ENCODE measurements at places on chromosomes 2 and 18.
A peak's percentile ranks its signal among the peaks of the same experiment; 100 is the strongest.

- no peak for DNase-seq
Observed at GRCh38 chr2:26302846-26303245, 43.1 kb upstream of the SELENOI start.

- DNase-seq: peak; percentile 74
Observed at GRCh38 chr2:224160917-224161316, 121.8 kb upstream of the SERPINE2 start.

- DNase-seq: no peak
Observed at GRCh38 chr2:54595999-54596902, 127.2 kb upstream of the EML6 start.

GRCh38 chr2:73293534-73294171 lies at the start of gene EGR4:
TSS of gene EGR4 (minus strand) at chr2:73293548. CDS start at chr2:73293317, 231 bp downstream.
- DNase-seq: peak; percentile 30

DNA sequence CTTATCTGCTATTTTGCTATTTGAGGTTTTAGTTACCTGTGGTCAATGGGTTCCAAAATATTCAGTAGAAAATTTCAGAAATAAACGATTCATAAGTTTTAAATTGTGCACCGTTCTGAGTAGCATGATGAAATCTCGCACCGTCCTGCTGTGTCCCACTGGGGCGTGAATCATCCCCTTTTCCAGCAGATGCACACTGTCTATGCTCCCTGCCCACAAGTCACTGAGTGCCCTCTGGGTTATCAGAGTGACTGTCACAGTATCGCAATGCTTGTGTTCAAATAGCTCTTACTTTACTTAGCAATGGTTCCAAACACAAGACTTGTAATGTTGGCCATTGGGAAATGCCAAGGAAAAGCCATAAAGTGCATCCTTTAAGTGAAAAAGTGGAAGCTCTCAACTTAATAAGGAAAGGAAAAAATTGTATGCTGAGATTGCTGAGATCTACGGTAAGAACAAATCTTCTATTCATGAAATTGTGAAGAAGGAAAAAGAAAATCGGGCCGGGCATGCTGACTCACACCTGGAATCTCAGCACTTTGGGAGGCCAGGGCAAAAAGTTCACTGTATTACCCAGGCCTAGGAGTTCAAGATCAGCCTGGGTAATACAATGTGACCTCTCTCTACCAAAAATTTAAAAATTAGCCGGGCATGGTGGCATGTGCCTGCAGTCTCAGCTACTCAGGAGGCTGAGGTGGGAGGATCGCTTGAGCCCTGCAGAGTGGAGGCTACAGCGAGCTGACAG lies 13.3 kb downstream of the COL4A3 start:
- DNase-seq: no peak

DNA sequence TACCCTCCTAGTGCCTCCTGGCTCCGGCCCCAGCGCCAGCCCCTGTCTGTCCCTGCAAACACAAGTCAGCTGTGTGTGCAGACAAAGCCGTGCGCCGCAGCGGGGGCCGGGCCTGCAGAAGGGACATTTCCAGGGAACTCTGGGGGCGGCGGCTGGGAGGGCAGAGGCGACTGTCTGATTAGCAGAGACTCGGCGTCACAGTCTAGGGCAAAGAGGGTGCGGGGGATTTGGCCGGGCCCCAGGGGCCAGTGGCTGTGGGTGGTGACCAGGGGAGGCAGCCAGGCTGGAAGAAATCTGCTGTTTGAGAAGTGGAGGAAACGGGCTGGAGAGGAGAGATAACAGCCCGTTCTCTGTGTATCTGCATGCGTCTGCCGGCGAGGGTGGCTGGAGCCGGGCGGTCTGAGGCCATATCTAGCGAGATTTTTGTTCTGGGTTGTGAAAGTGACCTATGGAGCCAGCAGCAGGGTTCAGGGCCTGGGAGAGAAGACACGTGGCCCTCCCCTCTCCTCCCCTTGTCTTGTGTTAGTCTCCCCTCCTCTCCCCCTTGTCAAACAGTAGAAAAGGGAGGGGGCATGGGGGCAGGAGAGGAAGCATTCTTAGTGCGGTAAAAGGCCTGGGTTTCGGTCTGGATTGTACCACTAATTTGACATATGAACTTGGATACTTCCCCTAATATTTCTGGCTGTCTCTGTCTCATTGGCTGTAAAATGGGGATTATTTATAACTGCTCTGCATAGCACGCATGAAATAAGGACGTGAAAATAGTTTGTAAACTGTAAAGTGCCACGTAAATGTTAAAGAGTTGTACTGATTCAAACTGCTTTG lies 169.4 kb downstream of the SMAD7 start:
- no peak for DNase-seq

DNA sequence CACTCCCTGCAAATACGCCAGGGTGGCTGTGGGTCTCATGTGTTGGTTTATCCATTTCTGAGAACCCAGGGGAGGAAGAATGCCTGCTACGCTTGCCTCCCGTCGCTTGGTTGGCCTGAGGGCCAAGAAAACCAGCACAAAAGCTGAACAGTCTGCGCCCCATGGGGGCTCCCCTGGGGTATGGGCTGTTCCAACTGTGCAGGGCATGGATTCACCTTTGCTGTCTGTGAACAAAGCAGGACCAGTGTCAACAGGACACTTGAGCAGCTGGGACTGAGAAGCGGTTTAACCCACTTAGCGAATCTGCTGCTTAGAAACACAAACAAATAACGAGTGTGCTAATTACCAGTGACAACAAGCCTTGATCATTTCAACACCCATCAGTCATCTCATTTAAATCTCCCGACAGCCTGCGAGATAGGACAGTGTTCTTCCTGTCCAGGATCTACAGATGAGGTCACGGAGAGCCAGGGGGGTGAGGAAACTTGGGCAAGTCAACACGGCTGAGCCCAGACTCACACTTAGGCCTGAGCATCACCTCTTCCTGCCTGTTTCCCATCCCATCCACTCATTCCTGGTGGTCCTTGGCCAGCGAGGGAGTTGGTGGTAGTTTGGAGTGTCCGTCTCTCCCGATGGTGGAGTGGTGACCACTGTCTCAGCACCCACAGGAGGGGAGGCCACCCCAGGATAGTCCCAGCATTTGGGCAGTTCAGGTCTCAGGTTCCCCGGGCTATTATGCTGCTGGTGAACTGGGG lies 111.6 kb upstream of the HAAO start:
- DNase-seq: no peak

- no peak for DNase-seq
Observed at GRCh38 chr2:205364261-205364660, 318.0 kb upstream of the NRP2 start.

DNA sequence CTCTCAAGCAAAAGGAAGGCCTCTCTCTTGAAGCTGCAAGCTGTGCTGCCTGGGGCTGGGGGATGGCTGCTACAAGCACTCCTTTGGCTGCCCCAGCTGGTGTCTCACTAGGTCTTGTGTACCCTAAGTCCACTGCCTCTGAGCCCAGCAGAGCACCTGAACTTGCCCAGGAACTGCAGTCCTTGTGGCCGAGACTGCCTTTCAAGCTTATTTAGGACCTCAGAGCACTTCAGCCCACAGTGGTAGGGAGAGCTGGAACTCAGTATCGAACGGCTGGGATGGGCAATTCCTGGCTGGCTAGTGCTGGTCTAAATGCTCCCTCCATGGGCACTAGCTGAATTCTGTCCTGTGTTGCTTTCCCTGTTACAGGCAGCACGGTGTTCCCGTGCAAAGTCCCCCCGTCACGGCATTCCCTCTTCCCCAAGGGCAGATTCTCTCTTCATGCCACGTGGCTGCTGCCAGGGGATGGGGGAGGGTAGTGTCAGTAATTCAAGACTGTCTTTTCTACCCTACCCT lies 25.9 kb downstream of the STPG4 start:
- no peak for DNase-seq

DNA sequence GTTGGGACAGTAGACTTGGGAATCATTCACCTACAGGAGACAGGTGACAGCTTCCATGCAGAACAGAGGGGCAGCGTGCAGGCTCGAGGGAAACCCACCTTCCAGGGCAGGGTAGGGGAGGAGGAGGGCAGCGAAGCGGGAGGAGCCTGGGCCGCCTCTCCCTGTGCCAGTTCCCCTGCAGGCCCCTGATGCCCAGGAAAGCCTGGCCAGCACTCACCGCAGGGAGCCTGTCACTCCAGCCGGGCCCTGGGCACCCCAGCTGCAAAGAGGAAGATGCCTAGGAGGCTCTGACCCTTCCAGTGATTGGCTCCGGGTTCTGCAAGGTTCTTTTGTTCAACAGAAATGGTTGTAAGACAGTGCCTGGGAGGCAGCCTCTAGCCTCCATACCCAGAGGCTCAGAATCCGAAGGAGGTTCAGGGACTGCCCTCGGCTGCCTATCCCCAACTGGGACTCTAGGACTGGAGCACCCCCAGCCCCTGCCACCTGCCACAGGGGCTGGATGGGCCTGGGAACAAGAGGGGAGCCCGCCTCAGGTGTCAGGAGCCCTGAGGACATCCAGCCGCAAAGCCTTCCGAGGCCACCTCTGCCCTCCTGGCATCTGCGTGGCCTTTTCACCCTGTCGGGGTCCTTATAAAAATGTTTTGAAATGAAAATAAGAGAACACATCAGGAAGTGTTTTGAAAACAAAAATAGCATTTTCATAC lies 103.2 kb downstream of the PTGR3 start:
- no peak for DNase-seq

DNA sequence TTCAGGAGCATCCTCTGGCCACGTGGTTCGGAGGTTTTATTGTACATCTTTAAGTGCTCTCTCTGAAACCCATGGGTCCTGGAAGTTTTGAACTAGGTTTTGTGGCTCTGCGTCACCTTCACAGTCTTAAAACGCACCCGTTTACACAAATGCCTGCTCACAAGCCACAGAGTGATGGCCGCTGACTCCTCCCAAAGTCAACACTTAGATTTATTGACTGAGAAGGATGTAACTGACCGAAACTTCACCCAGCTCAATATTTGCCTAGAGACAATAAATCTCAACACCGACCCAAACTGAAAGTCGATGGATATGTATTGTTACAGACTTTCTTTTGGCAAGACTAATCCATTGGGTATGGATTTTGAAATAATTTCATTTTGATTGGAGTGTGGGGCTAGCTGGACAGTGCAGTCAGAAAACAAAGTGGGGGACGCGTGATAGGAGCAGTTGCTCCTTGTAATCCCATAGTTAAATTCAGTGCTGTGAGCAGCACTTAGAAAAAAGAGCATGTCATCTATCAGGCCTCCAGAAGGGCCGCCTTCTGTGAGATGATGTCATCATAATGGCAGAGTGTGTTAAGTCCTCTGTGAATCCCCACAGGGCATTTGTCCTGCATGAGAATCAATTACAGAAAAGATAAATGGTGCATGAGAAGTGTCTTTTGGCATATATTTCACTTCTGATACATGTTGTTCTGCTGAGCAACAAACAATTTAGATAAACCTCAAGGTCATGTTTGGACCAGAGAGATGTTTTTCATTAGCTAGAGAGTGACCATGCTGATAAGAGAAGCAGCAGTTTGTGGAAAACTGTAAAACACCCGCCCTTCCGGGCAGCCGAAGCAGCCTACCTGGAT lies 183.7 kb downstream of the INO80D start:
- no peak for DNase-seq

GRCh38 chr2:134722728-134723127 lies 3.9 kb upstream of the TMEM163 start:
- DNase-seq: no peak

- peak; percentile 34 for DNase-seq
Observed at GRCh38 chr18:22170421-22171257, 1.2 kb downstream of the GATA6 start.

DNA sequence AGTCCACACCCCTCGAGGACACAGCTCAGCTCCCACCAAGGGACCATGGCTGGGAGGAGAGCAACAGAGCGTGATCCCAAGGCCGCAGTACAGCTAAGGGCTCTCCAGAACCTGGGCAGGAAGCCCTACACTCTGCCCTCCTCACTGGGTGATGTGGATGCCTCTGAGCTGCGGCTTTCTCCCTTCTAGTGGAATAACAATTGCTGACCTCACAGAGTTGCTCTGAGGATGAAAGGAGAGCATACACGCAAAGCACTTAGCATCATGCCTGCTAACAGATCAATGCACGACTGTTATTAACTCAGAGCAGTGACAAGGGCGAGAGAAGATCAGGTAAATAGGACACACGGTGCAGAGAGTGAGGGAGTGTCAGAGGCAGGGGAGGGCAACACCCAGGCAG lies 74.2 kb downstream of the ZFP36L2 start:
- DNase-seq: no peak

- DNase-seq: no peak
Observed at GRCh38 chr2:23953625-23954024, 13.4 kb downstream of the UBXN2A start.

DNA sequence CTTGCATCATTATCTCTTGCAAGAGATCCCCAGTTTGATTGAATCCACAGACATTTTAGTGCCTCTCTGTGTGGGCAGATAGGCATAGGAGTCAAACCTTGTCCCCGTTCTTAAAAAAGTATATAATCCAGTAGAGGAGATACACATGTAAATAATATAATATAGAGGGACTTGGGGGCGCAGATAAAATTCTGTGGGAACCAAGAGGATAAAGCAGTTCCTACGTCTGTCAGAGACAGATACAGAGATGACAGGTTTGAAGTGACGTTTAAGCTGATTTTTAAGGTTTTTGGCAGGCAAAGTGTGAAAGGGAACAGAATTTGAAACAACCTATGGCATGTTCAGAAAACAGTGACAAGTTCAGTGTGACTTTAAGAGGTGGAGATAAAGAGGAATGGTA lies 63.1 kb downstream of the CAB39 start:
- no peak for DNase-seq

DNA sequence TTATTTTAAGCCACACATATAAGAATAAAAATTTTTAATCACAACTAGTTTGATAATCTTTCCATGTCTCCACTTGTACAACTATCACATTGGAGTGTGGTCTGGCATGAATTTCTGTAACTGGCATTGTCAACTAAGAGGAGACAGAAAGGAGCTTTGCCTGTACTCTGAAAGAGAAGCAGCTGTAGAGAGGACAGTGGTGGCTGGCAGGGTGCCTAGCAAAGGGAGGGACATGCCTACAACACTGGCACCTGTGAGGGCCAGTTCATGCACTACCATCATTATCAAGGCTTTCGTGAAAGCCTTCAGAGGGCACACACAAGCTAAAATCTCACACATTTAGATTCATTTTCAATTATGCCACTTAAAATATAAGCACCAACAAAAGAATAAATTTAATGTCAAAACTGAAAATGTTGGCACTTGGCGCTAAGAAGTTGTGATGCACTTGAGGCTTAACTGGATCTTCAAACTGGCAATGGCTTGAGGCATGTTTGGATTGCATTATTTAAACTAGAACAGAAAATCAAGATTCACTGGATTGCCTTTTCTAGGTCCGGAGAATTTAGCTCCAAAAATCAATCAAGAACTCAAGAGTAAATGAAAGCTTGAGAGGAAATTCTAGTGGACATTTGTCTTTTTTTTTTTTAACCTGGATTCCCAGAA lies 238.6 kb downstream of the ZNF385B start:
- no peak for DNase-seq

DNA sequence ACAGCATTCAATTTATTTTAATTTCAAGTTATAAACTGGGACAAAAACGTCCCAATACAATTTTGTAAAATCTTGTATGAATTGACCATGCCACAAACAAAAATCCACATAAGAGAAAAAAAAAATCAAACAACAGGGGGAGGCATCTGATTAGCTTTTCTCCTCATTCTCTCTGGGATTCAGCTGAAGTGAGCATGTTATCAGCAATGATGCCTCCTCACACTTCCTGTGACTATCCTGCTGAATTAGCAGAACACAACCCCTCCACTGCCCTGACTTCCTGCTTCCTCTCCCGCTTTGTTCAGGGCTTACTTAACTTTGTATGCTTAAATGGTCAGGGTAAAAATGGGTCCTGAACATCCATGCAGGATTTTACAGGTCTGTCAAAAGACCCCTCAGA lies 132.2 kb upstream of the ITGB6 start:
- no peak for DNase-seq

- peak; percentile 48 for DNase-seq
Observed at GRCh38 chr2:236659758-236660150, 90.1 kb downstream of the ACKR3 start.
